T-helper 1 cell treated with Interleukin-12 subunit alpha and Interleukin-12 subunit beta and Interleukin-4 antibody, amounts not matched to agents 30 ng/mL and 1 ng/mL, for 36 hours (primary cell): ENCODE measurements at places on chromosomes 6 and 20. TPM values are rescaled to one million over a fixed set of nuclear protein-coding genes. Genes with fewer than 3 reads are reported as not detected.

BFSP1 gene
- 3.3 TPM in 2 replicates for total RNA-seq

ZSCAN23 gene
- total RNA-seq: 1.6 and 2.5 TPM in 2 replicates

HAO1 gene
- total RNA-seq: not detected in 2 replicates

CNKSR3 gene
- not detected in 2 replicates for total RNA-seq

CALHM4 gene
- not detected in 2 replicates for total RNA-seq

HEY2 gene
- total RNA-seq: not detected in 2 replicates

COX7A2 gene
- 423 and 440 TPM in 2 replicates for total RNA-seq

BTN1A1 gene
- not detected in 2 replicates for total RNA-seq

HLA-DRA gene
- total RNA-seq: 240 and 242 TPM in 2 replicates

PCIF1 gene
- total RNA-seq: 42.8 and 42.9 TPM in 2 replicates

GPX5 gene
- not detected in 2 replicates for total RNA-seq

KLC4 gene
- total RNA-seq: 16.1 and 17.6 TPM in 2 replicates

FAM162B gene
- total RNA-seq: not detected in 2 replicates

ALDH8A1 gene
- total RNA-seq: 2.8 and 4.5 TPM in 2 replicates

MOG gene
- not detected in 2 replicates for total RNA-seq

CAGE1 gene
- total RNA-seq: 0.07 TPM in 1 of 2 replicates, not detected in the other

ZNF831 gene
- 6.4 TPM in 2 replicates for total RNA-seq

ERGIC3 gene
- total RNA-seq: 140 and 149 TPM in 2 replicates

PRICKLE4 gene
- 0.59 TPM in 1 of 2 replicates, not detected in the other for total RNA-seq

BCL2L1 gene
- total RNA-seq: 141 TPM in 2 replicates

NOP56 gene
- total RNA-seq: 381 and 386 TPM in 2 replicates

XKR7 gene
- total RNA-seq: not detected in 2 replicates

BPIFB1 gene
- not detected in 2 replicates for total RNA-seq

TAAR5 gene
- total RNA-seq: not detected in 2 replicates

TPD52L2 gene
- 53.8 and 53.9 TPM in 2 replicates for total RNA-seq

C20orf202 gene
- not detected in 2 replicates for total RNA-seq

HLA-DRB5 gene
- total RNA-seq: 80.1 and 94.3 TPM in 2 replicates

HSPA12B gene
- not detected in 2 replicates for total RNA-seq

BRD2 gene
- 313 and 336 TPM in 2 replicates for total RNA-seq

CARMIL1 gene
- 1.9 and 2.1 TPM in 2 replicates for total RNA-seq

EDN3 gene
- total RNA-seq: not detected in 2 replicates

PDCD2 gene
- 85.0 and 91.9 TPM in 2 replicates for total RNA-seq

PGBD1 gene
- total RNA-seq: 1.9 and 2.2 TPM in 2 replicates
